ENCODE measurements at places on chromosomes 16 and 17.

GRCh38 chr16:85314512-85314971 lies 202.3 kb upstream of the CIBAR2 start:
- no peak for DNase-seq

DNA sequence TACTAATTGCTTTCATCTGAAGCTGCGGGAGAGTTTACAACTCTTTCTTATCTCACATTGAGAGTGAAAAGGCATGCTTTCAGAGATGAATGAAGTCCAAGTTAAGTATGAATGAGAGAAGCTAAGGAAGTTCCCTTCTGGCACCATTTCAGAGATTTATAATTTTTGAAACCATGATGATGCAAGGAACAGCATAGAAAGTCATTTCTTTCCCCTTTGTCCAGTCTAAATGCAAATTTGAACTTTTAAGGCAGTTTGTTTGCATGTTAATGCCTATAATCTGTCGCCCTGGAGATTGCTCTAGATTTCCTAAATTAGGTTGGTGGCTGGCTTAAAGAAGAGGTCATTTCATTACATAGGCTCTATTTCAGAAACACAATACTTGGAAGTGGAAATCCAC lies 594.8 kb upstream of the GOT2 start:
- no peak for DNase-seq

DNA sequence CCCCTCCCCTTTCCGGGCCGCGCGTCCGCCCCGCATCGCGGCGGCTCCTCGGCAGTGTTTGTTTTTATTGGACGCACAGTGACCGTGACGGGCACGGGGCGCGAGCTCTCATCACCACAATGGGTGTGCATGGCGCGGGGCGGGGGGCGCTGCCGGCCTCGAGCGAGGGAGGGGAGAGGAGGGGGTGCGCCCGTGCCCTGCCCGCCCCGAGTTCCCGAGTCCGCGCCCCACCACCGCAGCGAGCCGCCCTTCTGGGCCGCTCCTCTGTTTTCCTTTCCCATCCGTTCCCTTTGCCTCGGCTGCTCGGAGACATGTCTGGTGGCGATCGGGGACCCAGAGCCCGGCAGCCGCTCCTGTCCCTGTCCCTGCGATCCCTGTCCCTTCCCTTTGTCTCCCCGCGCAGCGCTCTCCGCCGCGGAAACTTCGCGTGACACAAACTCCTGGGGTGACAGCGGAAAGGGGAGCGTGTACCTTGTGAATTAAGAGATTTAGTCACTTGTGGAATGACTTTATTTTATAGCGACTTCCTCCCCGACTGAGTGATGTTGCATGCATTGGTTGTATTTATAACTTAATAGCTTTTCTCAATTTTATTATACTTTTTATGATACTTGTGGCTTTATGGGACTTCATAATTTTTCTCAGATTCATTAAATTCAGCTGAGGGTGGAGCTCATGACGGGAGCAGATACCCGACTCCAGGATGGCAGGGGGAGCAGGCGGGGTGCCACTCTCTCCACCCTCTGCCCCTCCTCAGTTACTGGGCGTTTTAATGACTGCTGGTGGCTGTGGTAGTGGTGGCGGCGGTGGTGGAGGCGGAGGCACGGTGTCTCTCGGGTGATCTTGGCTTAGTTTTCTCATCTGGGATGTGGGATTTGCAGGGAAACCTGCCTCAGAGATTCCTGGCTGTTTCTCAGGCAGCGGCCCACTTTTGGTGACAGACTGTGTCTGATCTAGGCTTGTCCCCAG lies 40.8 kb downstream of the MRM1 start:
- DNase-seq, result no peak

DNA sequence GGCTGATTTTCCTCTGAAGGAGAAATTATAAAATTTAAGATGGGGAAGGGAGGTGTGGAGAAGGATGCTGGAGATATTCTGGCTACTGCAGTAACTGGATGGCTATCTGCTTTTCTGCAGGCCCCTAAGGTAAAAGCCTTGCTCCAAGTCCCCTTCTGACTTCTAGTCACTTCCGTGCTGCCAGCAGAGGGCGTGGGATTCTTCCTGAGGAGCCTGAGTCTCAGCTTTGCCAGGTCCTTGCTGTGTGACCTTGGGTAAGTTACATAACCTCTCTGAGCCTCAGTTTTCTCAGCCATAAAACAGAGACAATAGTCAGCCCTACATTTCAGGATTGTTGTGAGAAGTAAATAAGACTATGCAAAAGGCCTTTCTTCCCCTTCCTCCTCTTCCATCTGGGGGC lies 24.3 kb upstream of the TMEM220 start:
- peak; percentile 6 for DNase-seq
